ENCODE measurements at places on chromosomes 2 and 18.
A peak's percentile ranks its signal among the peaks of the same experiment; 100 is the strongest.

GRCh38 chr18:13473751-13474150 is 252.6 kb downstream of the FAM210A start:
- no peak for DNase-seq

DNA sequence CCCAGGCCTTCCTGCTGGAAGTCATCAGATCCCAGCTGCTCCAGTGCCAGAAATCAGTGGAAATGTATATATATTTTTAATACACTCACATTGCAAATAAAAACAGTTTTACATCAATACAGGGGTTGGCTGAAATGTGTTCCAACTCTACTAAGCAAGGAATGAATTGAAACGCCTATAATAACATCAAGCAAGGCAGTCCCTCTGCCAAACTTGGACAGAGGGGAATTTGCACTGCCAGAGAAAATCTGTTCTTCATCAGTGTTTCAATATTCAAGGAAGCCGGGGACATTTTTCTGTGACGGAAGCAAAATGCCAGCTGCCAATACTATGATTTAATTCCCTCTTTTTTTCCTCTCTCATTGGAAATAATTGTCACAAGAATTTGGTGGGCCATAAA is 335.3 kb downstream of the TNS1 start:
- no peak for DNase-seq

DNA sequence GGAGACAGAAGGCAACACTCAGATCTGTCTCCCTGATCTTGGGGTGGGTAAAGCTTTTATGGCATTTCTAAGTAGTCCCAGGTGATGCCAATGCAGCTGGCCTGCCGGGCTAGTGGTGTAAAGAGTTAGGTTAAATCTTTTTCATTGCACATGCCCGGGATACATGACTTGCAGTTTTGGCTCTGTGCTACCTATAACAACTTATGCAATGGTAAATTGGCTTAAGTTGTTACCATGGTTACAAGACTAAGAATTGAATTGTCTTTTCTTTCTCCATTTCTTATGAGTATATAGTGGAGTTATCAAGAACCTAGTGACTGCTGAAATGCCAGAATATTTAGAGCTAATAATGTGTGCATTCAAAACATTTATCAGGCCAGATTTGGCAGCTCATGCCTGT is 5.3 kb upstream of the FAM110C start:
- no peak for DNase-seq

GRCh38 chr2:183291436-183291835 is 167.2 kb downstream of the NUP35 start:
- peak; percentile 14 for DNase-seq

GRCh38 chr2:159010340-159010739 is 41.9 kb downstream of the TANC1 start:
- peak; percentile 66 for DNase-seq

GRCh38 chr18:7038330-7038851 is 79.2 kb downstream of the LAMA1 start:
- DNase-seq = peak; percentile 99

- DNase-seq = no peak
Measured at GRCh38 chr18:9115984-9116383, 13.5 kb downstream of the NDUFV2 start.

- DNase-seq = no peak
Measured at GRCh38 chr2:241489733-241490680, 18.4 kb downstream of the STK25 start.

All from fibroblast of mammary gland (primary cell).